ENCODE measurements at places on chromosomes 12 and 14.
A peak's percentile ranks its signal among the peaks of the same experiment; 100 is the strongest.

GRCh38 chr14:35366056-35366451, 38.5 kb downstream of the NFKBIA start:
- DNase-seq, result no peak

GRCh38 chr12:89680409-89680808, 28.2 kb downstream of the ATP2B1 start:
- DNase-seq, result no peak

DNA sequence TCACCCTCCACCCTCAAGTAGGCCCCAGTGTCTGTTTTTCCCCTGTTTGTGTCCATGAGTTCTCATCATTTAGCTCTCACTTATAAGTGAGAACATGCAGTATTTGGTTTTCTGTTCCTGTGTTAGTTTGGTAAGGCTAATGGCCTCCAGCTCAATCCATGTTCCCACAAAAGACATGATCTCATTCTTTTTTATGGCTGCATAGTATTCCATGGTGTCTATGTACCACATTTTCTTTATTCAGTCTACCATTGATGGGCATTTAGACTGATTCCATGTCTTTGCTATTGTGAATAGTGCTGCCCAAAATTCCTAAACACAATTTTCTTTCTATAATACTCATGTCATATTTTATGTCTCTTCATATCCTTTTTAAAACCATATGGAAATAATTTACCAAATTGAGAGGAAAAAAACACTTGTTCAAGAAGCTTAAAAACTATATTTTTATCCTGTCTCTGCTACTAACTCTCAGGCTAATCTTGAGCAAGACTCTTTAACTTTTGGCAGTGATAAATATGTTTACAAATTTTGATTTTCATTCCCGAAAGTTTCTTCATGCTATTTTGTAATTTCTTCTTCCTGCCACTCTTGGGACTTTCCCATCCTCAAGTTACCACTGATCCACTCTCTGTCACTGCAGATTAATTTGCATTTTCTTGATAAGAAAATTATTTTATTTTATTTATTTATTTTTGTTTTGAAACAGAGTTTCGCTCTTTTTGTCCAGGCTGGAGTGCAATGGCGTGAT, 28.0 kb upstream of the OSBPL8 start:
- no peak for DNase-seq

GRCh38 chr14:85442996-85443395, 86.9 kb upstream of the FLRT2 start:
- DNase-seq, result no peak

DNA sequence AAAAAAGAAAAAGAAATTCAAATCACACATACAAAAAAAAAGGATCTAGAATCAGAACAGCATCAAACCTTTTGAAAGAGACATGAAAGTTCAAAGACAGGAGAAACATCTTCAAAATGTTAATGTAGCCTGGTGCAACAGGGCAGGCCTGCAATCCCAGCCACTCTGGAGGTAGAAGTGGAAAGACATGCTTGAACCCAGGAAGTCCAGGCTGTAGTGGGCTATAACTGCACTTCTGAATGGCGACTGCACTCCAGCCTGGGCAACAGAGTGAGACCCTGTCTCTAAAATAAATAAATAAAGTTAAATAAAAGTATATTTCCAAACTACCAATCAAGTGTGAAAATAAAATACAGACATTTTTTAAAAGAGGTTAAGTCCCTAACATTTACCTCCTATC, 18.7 kb upstream of the AP4S1 start:
- DNase-seq, result no peak

GRCh38 chr12:57844709-57845477, 1.6 kb downstream of the CTDSP2 start:
- no peak for DNase-seq

- DNase-seq, result no peak
These were observed 13.7 kb downstream of the SPX start for GRCh38 chr12:21539797-21540196.

GRCh38 chr14:105389534-105389933, 8.8 kb upstream of the TEX22 start:
- no peak for DNase-seq

DNA sequence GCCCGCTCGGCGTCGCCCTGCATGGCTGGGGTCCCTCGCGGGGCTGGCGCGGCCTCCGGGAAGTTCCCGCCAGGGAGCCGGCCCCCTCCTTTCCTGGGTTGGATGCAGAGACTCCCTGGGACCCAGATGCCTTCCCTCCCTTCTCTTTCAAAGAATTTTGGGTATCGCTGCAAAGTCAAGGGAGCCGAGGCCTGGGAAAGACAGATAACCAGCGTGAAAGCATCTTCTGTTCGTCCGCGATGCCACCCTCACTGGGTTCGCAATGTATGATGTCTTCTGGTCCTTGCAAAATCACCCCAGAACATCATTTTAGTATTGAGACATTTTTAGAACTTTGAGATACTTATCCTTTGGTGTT, 451 bp downstream of the IRAK3 start:
- DNase-seq, result no peak

DNA sequence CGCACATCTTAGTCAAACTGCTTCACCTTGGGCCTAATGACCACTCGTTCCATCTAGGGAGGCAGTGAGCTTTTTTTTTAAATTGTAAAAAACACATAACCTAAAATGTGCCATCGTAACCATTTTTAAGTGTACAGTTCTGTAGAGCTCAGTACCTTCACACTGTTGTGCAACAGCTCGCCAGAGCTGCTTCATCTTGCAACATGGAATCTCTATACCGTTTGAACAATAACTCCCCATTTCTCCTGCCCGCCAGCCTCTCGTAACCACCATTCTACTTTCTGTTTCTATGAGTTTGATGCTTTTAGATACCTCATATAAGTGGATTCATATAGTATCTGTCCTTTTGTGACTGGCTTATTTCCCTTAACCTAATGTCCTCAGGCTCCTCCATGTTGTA, 196.2 kb downstream of the CHST11 start:
- no peak for DNase-seq

DNA sequence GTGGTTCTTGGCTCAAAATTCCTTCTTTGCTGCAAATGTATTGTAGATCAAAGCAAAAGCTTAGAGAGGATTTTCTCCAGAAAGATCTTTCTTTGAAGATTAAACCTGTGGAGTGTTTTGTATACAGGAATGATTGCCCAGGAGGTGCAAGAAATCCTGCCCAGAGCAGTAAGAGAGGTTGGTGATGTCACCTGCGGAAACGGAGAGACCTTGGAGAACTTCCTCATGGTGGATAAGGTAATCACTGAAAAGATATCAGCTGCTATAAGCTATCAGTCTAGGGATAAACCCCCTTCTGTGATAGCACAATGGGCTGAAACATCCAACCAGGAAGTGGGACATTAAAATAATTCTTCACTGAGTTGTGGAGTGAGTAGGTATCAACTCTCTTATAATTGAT, 85.7 kb downstream of the MYRFL start:
- DNase-seq, result no peak

GRCh38 chr14:104973385-104974145, 4.6 kb downstream of the AHNAK2 start:
- DNase-seq, result no peak

DNA sequence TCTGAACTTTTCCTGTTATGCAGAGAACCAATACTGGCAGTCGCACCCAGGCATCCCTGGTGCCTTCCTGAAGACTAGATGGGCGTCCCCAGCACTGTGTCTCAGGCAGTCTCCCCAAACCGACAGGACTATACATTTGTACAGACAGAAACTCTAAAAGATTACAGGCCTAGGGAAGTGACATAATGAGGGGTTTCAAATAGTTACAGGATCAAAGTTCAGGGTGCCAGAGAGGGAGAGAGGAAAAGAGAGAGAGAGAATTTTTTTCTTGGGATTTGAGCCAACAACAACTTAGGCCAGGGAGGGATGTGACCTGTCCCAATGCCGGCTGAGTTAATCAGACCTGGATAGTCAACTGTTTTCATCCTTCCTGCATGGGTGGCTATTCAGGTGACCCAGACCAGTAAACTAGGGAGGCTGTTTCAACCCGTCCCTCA, 9.3 kb upstream of the GMFB start:
- no peak for DNase-seq

- no peak for DNase-seq
These were observed 40.9 kb upstream of the SMUG1 start for GRCh38 chr12:54229624-54230212.

DNA sequence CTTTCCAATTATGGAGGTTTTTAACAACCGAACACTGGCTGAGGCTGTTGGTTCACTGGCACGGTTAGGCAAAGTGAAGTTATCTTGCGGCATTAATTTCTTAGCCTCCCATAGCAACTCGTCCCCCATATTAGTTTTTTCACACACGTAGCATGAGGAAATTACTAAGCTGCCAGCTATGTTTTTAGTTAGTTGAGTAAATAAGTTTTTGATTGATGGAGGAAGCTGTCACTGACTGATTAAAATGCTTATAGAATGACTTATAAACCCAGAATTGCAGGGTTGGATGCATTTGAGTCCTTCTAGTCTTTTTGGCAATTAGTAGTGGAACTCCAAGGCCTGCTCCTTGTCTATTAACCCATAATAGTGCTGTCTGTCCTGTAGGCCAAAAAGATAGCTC, 97.1 kb downstream of the ALG10 start:
- no peak for DNase-seq

- no peak for DNase-seq
These were observed 94.7 kb downstream of the SLC2A13 start for GRCh38 chr12:40010899-40011774.

DNA sequence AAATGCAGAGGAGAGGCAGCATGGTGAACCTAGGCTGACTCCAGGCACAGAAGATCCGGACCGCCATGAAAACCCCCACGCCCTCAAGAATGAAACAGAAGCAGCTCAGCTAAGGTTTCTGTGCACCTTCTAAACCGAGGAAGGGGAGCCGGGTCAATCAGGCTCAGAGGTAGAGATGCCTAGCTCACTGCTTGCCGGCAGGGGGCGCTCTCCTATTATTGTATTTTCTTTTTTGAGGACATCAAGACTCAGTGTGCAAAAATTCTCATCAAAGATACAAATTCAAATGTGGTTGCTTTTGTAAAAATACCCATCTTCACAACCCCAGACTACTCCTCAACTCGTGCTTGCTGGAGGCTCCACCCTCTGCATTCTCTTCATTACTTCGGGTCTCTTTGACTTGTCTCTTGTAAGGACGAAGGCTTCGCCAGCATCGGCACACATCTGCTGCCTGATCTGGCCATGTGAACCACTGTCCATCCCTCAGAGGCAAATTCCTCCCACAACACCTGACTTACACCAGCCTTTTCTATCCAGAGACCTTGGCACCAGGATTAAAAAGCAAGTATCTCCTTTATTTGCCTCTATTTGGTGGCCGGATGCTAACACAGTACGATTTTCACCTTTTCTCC, 33.4 kb upstream of the RNASE3 start:
- DNase-seq, result peak; percentile 70

GRCh38 chr14:99318091-99318958, 46.3 kb upstream of the BCL11B start:
- DNase-seq, result no peak

GRCh38 chr14:100542619-100543205, 44.5 kb downstream of the BEGAIN start:
- no peak for DNase-seq

DNA sequence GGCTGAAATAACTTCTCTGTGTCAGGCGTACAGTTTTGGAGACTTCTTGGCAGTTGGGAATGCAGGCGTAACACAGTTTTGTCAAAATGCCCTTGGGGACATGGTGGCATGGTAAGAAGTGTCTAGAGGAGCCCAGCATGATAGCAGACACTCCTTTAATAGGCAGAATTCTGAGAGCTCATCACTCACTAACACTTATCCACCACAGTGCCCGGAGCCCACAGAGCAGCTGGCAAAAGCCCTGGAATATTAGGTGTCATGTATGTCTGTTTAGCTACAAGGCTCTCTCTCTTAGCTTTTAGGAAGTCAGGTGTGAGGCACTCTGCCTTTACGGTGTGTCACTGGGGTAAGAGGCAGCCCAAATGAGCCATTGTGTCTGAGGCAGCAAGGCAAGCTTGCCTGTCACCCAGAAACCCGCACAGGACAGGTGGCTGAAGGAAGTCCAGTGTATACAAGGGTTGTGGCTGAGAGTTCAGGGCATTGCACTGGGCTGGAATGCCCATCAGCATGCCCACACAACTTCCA, 96.3 kb downstream of the ESRRB start:
- no peak for DNase-seq

DNA sequence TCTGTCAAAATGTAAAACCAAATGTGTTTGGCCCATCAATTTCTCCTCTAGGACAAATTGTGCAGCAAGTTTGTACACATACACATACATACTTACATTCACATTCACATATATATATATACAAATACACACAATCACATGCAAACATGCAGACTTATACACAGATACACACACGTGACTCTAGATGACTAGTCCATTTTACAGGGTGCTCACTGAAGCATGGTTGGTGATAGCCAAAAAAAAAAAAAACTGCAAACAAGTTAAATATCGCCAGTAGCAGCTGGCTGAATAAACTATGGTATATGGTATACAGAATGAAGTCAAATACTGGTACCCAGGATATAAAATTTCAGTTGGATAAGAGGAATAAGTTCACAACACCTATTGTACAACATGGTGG, 77.9 kb downstream of the SLC25A21 start:
- DNase-seq, result no peak

DNA sequence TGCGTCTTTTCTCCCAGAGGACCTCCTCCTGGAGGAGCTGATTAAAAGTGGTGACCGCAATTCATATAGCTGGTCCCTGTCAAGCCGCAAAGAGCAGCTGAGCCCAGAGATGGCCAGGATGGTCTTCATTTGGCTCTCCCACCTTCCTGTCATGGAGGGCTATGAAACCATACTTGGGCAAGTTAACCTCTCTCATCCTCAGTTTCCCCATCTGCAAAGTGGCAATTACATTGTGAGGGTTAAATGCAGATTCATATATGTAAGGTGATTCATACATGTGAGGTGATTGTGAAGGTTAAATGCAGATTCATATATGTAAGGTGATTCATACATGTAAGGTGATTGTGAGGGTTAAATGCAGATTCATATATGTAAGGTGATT, 3.6 kb upstream of the TESC start:
- no peak for DNase-seq

DNA sequence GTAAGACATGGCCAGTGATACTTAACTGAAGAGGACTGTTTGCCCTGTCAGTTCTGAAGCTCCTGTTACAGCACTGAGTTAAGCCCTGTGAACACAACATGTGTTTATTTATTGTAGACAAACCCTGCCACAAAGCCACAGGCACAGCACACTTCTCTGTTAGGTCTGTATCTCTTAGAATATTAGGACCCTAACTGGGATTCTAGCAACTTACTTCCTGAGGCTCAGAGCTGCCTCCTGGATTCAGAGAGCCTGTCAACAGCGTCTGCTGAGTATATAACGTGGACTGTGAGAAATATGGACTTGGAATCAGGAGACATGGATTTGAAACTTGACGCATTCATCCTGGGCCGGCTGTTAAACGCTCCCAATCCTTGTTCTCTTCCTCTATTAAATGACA, 135.0 kb upstream of the HIF1A start:
- no peak for DNase-seq

- DNase-seq, result no peak
These were observed 14.7 kb downstream of the CPSF6 start for GRCh38 chr12:69254046-69254445.
